ENCODE measurements at places on chromosomes 3 and 15.

GRCh38 chr15:94455297-94455696 lies 223.9 kb downstream of the MCTP2 start:
- DNase-seq: no peak

- no peak for DNase-seq
These were observed 24.4 kb downstream of the DCBLD2 start for GRCh38 chr3:98877132-98877531.

DNA sequence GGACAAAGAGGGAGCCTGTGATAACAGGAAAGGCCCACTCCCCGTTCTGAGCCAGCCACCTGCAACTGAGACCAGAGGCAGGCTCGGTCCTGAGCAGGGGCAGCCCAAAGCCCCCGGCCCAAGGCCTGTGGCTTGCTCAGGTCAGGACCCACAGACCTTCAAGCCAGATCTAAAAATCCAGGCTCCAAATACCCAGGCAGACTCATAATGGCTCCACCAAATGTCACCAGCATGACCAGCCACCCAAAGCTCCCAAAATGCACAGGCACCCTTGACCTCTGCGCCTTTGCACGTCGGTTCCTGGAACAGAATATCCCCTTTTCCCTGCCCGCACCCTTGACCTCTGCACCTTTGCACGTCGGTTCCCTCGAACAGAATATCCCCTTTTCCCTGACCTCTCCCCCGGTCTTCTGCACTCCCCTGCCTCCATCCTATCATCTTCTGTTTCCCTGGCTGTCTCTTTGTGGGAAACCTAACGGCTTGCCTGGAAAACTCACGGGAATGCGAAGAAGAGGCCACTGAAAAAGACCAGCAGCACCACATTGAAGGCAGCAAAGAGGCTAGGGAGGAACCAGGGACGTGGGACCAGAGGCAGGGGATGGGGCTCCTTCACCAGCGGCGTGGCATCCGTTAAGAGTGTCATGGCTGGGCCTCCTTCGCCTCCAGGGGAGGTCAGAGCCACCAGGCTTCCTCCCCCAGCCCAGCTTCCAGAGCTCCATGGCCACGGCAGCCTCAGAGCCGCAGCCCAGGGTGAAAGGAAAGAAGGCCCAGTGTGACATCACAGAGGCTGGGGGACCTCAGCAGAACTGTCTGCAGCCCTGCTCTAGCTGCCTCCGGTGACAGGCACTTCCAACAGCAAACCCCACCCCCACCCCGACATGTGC lies at the start of gene ZDHHC19:
Gene ZDHHC19 (minus strand): TSS at position 728 of the 884 bp plus-strand sequence. CDS start 85 bp downstream, at position 643.
- DNase-seq: no peak

DNA sequence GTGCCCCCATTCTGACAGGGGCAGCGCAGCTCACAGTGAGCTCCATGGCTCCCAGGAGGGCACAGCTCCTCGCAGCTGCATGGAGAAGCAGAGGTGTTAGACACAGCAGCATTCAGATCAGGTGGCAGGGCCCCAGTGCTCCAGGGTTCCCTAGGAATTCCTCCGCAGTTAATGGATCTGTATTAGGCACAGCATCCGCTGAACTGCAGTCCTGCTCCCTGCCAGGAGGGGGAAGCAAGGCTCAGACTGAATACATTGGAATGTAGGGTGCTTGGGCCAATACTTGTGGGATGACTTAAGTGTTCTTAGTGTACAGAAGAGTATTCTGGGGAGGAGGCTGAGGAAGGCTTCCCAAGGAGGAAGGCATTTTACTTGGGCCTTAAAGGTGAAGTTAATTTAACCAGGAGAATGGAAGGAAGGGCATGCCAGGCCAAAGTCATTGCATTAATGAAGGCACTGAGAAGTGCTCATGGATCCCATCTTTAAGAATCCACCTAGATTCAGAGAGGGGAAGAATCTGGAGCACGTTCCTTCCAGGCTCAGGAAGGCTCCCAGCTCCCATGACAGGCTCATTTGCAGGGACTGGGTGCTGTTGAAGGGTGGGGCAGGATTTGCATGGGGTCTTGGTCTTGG lies 111.6 kb downstream of the RAB11A start:
- DNase-seq: no peak

- no peak for DNase-seq
These were observed 1141.2 kb upstream of the EPHA6 start for GRCh38 chr3:95673215-95673614.

- DNase-seq: peak; percentile 95
These were observed at the start of gene JMJD7 for GRCh38 chr15:41827880-41828806. TSS of gene JMJD7 (plus strand) at chr15:41828092. CDS start at chr15:41828125, 33 bp downstream.

GRCh38 chr3:101170062-101170771 lies 150.2 kb downstream of the IMPG2 start:
- DNase-seq: no peak

GRCh38 chr3:11706604-11707003 lies 62.9 kb upstream of the VGLL4 start:
- DNase-seq: no peak

GRCh38 chr3:45931496-45931895 lies 11.8 kb upstream of the CXCR6 start:
- DNase-seq: no peak

DNA sequence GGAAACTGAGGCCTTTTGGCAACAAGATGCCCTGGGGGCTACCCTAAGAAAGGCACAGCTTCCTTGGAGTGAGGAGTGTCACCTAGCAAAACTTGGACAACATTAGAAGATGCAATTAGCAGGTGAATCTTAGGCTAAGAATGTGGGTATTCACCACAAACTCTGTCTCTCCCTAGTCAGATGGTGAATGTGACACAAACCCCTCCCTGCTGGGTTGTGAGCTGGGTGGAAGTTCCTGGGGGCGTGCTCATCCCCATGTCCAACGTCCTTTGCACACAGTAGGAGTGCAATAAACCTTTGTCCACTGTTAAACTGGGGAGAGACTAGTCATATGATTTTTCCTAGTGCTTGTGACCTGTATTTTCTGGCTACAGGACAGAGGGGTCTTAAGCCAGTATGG lies 67.1 kb upstream of the SH3GL3 start:
- DNase-seq: no peak

- no peak for DNase-seq
These were observed 18.0 kb downstream of the SCG5 start for GRCh38 chr15:32659340-32660155.

DNA sequence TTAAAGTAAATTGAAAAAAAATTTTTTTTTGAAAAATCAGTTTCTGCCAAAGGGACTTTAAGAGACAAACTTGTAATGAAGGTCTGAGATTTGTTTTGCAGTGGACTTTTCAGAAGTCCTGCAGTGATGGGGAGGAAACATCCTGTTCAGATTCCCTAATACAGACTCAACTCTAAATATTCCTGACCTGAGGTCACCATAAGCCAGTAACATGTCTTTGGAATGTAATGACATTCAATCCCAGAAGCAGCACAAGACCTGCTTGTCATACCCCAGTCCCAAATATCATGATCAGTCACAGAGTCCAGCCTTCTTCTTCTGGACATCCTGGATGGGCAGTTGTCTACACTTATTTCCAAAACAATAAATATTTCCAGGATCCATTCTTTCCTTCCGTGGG lies 53.6 kb downstream of the TMEM39A start:
- no peak for DNase-seq

GRCh38 chr15:70236341-70237086 lies 138.8 kb upstream of the TLE3 start:
- DNase-seq: no peak

GRCh38 chr3:154730186-154730585 lies 300.2 kb upstream of the GPR149 start:
- DNase-seq: no peak

DNA sequence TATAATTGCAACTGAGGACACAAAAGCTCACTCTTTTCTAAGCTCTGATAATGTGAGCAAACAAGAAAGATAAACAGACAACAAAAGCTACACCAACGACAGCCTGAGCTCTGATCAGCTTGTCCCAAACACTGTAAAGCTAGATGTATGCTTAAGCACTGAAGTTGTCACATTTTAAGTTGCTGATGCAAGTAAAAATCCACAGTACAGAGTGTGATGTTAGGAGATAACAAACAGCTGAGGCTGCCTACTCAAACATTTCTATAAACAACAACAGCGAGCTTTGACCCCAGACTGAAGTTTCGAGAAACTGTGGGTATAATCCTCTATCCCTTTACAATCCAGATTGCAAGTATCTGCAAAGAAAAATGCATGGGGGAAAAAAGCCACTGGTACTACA lies 10.7 kb downstream of the MTHFS start:
- DNase-seq: no peak

- DNase-seq: no peak
These were observed 698 bp downstream of the GRM7 start for GRCh38 chr3:6861625-6862000.

GRCh38 chr3:119690043-119690656 lies 12.7 kb upstream of the CFAP91 start:
- no peak for DNase-seq

DNA sequence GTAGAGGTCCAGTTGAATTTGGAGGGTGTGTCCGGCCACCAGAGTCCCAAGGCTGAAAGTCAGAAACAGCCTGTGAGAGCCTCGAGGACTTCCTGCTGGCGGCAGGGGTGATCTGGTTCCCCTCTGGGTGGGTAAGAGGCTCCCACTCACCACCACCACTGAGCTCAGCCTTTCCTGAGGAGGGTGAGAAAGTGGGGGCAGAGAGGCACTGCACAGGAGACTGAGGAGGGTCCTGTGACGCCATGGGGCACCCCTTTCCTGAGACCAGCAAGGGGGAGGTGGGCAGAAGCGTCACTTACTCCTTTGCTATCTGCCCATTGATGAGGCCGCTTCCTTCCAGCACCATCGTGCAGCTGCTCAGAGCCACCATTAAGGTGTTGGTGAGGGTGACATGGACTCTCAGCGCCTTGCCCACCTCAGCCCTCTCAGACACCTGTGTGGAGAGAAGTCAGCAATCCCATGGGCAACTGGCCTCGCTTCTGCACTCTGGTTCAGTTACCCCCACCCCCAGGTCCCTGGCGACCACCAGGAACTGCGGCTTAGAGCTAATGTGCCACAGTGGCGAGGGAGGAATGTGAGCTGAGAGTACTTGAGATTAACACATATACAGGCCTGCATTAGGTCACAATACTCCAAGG lies 10.0 kb upstream of the TGM5 start:
- DNase-seq: no peak

DNA sequence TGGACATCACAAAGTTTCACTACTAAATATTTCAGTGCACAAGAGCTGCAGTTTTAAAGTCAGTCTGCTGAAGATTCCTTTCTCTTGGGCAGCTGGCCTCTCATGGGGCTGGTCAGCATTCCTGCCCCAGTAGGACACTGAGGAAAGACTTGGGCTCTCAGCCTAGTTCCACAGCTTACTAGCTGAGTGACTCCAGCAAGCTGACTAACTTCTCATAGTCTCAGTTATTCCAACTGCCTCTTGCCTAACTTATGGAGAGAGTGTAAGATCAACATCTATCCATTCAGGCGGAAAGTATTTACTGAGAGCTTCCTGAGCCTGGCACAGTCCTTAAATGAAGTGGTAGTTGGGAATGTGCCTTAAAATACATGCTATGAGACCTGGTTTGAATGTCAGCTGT lies 27.0 kb downstream of the TM4SF4 start:
- no peak for DNase-seq

GRCh38 chr15:61841466-61841865 lies 218.8 kb downstream of the VPS13C start:
- DNase-seq: no peak

GRCh38 chr15:101022876-101023275 lies 103.7 kb downstream of the LRRK1 start:
- DNase-seq: no peak

Data from GM19239 (cell line).